ENCODE measurements at places on chromosomes 7 and 10.

DNA sequence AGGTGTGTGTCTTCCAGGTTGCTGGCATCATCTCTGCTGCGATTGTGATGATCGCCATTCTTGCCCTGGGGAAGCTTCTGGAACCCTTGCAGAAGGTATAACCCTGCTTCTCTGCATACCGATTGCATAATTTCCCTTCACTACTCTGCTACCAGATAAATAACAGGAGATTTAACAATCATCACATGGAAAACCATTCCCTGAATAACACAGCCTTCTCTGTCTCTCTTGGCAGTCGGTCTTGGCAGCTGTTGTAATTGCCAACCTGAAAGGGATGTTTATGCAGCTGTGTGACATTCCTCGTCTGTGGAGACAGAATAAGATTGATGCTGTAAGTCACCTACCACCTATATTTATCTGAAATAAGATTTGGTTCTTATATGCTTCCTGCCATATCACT, 33.8 kb downstream of the SLC26A4 start:
- no peak for DNase-seq

DNA sequence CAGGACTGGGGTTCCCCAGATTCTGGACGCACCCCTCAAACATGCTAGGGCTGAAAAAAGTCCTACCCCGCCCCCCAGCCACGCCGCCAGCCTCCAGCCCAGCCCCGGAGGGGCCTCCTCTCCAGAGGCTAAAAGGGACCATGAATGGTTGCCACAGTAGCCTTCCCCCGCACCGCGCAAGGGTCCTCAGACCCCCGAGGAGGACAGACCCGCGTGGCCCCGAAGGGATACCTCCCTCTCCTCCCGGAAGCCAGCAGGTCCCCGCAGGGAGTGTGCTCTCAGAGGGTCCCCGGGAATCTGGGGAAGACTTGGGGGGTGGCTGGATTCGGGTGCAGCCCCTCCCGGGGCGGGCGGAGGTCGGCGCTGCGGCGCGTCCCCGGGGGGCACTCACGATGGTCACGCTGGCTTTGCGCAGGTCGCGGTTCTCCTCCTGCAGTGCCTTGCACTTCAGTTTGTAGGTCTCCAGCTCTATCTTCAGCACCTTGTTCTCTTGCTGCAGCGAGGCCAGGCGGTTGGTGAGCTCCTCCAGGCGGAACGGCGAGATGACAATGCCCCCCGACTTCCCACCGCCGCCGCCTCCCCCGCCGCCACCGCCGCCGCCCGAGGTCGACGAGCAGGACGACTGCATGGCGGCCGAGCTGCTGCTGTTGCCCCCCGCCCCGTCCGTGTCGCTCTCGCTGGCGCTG, 482 bp downstream of the CCDC6 start:
- DNase-seq: no peak

DNA sequence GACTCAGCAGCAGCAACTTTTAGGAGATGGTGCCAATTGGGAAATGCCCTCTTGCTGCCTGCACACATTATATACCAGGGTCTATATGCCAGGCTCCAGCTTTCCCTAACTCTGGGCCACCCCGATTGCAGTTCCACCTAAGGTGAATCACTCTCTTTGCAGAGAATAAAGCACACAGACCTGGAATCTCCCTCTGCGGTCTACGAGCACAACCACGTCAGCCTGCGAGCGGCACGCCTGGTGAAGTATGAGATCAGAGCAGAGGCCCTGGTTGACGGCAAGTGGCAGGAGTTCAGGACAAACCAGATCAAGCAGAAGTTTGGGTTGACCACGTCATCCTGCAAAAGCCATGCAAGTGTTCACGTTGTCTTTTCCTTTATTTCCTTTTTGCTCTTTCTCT, 38.2 kb upstream of the PLEKHA1 start:
- no peak for DNase-seq

DNA sequence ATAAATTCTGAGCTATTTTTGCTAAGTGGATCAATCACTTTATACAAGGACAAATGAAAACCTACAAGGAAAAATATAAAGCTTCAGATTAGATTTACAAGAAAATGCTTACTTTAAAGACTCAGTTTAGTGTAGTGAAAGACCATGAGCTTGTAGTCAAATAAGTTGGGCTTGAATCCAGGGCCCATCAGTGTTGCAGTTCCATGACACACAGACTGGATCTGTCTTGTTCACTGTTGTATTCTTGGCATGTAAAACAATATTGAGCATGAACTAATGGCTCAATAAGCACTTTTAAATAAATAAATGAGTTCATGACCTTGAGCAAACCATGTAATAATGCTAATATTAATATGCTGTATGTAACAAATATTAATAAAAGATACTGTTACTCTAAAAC, 164.6 kb upstream of the KCND2 start:
- no peak for DNase-seq

DNA sequence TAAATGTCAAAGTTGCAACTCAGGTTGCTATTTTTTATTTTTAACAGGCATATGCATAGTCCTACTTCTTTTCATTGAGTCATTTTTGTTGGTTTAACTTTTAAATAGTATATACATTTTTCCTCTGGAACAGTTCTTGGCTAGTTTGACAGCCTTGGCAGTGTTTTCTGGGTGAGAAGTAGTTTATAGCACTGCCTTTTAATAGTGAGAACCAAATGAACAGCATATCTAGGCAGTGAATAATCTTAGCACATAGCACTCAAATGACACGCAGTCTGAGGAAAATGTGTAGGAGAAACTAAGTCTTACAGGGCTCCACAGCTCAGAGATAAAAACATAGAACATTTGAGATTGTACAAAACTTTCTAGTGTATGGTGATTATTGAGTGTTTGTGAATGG, 265.5 kb upstream of the POT1 start:
- no peak for DNase-seq

DNA sequence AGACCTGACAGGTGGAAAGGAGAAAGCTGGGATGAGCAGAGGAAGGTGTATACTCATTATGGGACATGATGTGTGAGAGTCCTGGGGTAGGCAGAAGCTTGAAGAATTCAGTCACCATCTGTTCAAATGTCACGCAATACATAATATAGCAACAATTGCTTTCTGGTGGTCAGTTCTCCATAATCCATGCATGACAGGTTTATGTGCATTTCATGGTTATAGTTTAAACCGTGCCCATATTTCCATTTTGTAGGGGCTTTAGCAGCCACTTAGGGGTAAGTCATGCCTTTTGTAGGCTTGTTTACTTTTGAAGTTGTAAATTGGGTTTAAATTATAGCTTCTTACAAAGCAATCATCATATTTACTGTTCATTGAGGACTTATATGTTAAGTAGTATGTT, 158.8 kb downstream of the NXPH1 start:
- no peak for DNase-seq

DNA sequence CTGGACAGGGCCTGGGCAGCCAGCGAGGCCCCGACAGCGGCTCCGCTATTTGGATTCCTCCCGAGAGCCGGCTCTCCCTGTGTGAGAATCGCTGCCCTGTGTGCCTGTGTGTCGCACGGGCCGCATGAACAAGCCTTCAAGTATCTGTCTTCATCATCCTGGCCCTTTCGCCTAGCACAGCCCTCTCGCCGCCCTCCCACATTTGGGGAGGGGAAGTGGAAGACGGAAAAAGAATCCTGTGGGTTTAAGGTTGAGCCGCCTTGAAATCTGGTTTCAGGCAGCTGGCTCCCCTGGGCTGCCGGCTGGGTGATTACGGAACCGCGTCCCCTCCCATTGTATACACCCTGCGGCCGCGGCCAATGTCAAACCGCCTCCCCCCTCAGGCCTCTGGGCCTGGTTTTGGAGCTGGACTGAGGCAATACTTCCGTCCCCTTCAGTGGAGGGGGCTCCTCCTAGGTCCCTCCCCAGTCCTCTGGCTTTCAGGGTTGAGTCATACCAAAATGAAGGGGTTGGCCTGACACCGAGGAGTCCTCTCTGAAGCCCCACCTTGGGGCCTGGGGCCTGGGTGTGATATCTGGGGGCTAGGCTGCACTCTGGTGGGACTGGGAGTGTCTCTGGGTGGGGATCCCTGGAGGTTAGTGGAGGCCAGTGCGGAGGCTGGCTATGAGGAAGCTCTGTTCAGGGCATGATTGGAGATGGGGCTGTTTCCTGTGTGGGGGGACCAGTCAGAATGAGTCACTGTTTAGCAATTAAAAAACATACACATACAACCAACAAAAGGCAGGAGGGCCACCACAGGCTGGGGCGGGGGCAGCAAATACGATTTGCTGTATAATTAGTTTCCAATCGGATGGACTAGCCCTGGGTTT, 1.7 kb downstream of the TRIM8 start:
- DNase-seq: peak; percentile 55

DNA sequence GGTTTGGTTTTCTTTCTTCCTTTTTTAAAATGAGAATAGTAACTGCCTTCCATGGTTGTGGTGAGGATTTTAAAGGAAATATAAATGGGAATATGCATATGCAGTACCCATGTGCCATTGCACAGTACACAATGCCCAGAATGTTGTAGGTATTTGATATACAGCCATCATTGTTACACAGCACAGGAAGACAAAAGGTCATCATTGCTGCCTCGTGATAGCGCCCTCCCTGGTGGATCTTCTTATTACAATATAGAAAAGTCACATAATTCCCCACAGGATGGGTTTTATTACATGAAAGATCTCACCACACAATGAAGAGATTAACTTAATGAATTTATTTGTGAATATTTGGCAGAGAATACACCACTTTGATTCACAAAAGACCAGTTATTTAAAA, 76.5 kb downstream of the PPP1R17 start:
- DNase-seq: no peak

DNA sequence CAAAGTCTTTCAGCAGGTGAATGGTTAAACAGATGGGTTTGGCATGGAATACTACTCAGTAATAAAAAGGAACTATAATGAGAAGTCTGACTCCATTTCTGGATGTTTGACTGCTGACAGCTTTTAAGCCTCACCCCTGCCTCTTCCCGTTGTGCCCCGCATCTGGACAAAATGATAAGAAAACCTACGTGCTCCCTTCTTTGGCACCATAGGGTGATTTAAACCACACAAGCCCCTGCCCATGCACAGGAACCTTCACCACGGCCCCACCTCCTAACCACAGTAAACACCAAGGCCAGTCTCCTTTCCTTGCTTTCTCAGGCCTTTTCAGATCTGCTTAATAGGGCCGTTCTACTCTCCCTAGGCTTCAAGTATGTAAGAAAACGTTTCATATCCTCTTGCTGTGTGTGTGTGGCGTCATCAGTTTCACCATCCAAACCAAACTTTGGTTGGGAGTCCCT, 47.1 kb upstream of the UBN2 start:
- DNase-seq: no peak

Measured in activated T-helper 1 cell treated with Interleukin-2 at 50 U/mL for 16 hours (primary cell).